ENCODE measurements at places on chromosomes 3 and 15.

DNA sequence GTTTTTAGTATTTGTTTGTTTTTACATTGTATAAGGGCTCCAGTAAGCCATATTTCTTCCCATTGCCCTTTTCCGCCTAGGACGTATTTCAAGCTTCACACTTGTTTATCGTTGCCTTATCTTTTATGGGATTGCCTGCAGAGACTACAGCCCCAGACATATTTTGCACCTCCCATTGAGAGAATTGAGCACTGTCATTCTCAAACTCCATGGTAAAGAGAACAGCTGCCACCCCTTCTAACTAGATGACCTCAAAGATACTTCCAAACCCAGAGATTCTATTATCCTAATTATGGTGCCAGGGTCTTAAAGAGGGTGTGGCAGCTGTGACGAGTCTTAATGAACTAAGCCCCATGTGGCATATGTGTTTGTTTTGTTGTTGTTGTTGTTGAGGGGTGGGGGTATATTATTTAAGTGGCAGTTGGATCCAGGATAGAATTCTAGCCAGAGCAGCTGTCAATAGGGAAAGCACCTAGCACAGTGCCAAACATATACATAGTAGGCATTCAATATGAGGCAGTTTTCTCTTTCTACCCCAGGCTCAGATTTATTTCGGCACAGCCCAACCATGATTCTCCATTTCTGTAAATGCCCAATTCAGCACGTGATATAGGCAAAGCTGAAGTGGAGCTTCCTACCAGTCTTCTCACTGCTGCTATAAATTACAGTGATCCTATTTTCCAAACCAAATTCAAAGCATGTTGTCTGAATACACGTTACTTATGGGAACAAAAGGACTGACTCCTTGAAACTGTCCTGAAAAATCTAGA is 932 bp upstream of the TP53BP1 start:
- H3K4me1 ChIP-seq, result no peaks in the 10 kb centered on the region
- DNase-seq, result no peak
- H3K4me3 ChIP-seq, result no peak overlapping the region
- no peaks in the 10 kb centered on the region for H3K27me3 ChIP-seq
- H3K27ac ChIP-seq, result no peak overlapping the region

DNA sequence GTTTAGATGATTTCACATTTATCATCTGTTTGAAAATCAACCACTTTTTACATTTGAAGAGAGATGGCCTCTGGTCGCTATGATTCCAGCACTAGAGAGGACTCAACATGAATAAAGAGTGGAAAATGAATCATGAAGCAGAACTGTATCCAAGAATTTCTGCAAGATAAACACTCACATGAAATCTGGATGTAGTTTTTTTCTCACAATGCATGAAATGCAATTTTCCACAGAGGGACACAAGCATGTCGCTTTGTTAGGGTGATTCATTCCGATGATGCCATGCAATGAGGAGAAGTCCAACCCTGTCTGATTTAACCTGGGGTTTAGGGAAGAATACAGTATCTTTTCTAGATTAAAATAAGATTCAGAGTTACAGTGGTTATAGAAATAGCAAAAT is 50.4 kb upstream of the ADCY5 start:
- no peaks in the 10 kb centered on the region for H3K4me1 ChIP-seq
- peak; percentile 15 for DNase-seq
- H3K27me3 ChIP-seq, result no peaks in the 10 kb centered on the region
- peaks cover 6% of the 10 kb centered on the region for H3K36me3 ChIP-seq
- H3K27ac ChIP-seq, result no peak overlapping the region

- DNase-seq, result no peak
- H3K27ac ChIP-seq, result no peak overlapping the region
- H3K27me3 ChIP-seq, result no peaks in the 10 kb centered on the region
Observed at GRCh38 chr3:161067335-161067734, 37.8 kb downstream of the B3GALNT1 start.

DNA sequence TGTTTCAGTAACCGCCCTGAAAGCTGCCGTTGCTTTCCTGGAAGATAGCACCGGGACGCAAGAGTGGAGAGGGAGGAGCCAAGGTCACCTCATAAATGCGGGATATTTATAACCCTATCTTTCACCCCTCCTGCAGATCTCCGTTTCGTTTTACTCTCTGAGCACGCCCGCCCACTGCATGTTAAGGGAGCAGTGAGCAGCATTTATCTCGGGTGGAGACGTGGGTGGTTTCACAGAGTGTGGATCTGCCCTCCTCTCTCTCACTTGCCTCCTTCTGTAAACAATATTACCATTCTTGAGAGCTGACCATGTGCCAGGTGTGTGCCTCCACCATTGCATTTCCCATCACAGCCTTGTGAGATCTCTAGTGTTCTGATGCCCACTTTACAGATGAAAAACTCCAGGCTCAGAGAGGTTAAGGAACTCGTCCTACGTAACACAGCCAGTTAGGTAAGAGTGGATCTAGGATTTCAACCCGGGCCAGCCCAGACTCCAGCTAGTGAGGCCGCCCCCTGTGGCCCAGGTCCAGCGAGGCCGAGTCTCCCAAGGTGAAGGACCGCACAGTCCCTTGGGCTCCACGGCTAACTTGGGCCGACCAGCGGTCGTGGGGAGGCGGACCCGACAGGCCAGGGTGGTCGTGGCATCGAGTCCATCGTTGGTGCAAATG is 16.9 kb upstream of the SEMA4B start:
- H3K27ac ChIP-seq, result peak overlapping the region; percentile 82
- H3K4me3 ChIP-seq, result no peak overlapping the region
- H3K4me1 ChIP-seq, result no peaks in the 10 kb centered on the region
- H3K36me3 ChIP-seq, result no peaks in the 10 kb centered on the region

- no peak overlapping the region for H3K4me3 ChIP-seq
- no peak for DNase-seq
- H3K27me3 ChIP-seq, result no peaks in the 10 kb centered on the region
- H3K36me3 ChIP-seq, result no peaks in the 10 kb centered on the region
- no peak overlapping the region for H3K27ac ChIP-seq
Observed at GRCh38 chr3:148464246-148464645, 233.5 kb upstream of the AGTR1 start.

DNA sequence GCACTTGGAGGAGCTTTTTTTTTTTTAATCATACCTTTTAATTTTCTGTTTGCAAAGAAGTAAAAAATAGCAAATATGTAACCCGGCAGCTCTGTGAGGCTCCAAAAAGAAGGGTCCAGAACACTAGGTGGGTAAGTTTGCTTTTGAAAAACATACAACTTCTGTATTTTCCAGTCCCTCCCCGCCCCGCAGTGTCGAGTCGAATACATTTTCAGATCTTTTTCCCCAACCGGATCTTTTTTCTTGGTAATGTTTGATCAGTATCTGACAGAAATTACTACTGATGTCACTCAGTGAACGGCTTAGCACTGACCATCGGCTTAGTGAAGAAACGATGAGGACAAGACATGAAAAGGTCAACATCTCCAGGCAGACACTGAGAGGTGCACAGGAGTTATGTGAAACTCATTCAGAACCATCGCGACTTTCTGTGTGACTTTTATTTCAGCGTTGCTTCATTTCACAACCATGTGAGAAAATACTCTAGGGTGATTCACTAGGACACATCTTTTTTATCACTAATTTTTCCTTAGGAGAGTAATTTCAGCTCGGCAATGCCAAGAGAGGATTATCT is 11.0 kb downstream of the ISL2 start:
- peaks cover 5% of the 10 kb centered on the region for H3K36me3 ChIP-seq
- peaks cover 10% of the 10 kb centered on the region for H3K4me1 ChIP-seq
- no peak overlapping the region for H3K27ac ChIP-seq
- peaks cover 57% of the 10 kb centered on the region for H3K27me3 ChIP-seq
- no peak overlapping the region for H3K4me3 ChIP-seq

DNA sequence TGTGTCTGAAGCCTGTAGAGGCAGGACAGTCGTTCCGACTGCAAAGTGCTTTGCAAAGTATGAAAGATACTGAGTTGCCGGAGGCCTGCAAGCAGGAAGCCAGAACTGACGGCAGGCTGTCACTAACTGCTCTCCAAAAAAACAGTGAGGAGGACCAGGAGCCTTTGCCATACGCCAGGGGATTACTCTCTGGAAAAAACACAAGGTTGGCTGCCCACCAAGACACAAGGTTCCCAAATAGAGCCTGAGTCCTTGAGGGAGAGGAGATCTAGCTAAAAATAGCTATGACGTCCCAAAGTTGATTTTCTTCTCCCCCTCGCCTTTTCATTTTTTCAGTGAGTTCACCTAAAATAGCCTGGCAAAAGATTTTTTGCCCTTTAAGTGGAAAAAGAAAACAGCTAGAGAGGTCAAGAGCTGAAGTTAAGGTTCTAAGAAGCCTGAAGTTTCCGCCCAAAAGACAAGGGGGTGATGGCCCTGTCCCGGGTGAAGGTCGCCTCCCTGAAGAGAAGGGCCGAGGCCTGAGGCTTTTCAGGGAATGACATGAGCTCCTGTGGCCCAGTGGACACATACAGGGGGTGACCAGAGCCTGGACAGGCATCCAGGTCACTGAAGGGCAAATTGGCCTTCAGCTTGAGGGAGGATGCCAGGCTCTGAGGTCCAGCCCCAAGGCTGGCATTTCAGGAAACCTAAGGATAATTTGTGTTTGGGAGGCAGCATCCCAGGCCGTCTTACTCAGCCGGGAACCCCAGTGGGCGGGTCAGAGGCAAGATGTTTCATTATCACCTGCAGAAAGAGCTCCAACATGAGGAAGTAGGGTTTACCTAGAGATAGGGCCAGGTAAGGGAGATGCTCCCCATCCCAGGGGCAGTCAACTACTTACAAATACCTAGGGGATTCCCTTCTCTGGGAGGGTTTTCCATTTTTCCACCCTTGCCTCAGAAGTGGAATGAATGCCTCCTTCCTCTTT is 44.9 kb upstream of the DGKG start:
- H3K27me3 ChIP-seq, result peaks cover 3% of the 10 kb centered on the region
- no peaks in the 10 kb centered on the region for H3K36me3 ChIP-seq
- H3K4me3 ChIP-seq, result no peak overlapping the region
- peak overlapping the region; percentile 86 for H3K27ac ChIP-seq
- H3K4me1 ChIP-seq, result no peaks in the 10 kb centered on the region

- H3K4me1 ChIP-seq, result no peaks in the 10 kb centered on the region
- no peaks in the 10 kb centered on the region for H3K36me3 ChIP-seq
- no peak for DNase-seq
Observed at GRCh38 chr15:95763426-95763825, 567.1 kb upstream of the NR2F2 start.

DNA sequence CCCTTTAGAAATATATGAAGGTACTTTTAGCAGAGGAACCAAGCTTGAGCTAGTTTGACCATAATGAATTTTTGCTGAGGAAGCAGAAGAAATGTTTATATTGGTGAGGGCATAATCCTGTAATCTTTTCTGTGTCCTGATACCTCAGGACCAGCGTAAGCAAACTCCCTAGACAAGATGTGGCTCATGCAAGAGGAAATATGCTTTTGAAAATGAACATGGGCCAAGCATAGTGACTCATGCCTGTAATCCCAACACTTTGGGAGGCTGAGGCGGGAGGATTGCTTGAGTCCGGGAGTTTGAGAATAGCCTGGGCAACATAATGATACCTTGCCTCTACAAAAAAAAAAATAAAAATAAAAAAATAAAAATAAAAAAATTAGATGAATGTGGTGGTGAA is 78.5 kb downstream of the PPARG start:
- no peaks in the 10 kb centered on the region for H3K27me3 ChIP-seq
- H3K27ac ChIP-seq, result no peak overlapping the region
- no peak overlapping the region for H3K4me3 ChIP-seq
- no peaks in the 10 kb centered on the region for H3K4me1 ChIP-seq
- H3K36me3 ChIP-seq, result no peaks in the 10 kb centered on the region

DNA sequence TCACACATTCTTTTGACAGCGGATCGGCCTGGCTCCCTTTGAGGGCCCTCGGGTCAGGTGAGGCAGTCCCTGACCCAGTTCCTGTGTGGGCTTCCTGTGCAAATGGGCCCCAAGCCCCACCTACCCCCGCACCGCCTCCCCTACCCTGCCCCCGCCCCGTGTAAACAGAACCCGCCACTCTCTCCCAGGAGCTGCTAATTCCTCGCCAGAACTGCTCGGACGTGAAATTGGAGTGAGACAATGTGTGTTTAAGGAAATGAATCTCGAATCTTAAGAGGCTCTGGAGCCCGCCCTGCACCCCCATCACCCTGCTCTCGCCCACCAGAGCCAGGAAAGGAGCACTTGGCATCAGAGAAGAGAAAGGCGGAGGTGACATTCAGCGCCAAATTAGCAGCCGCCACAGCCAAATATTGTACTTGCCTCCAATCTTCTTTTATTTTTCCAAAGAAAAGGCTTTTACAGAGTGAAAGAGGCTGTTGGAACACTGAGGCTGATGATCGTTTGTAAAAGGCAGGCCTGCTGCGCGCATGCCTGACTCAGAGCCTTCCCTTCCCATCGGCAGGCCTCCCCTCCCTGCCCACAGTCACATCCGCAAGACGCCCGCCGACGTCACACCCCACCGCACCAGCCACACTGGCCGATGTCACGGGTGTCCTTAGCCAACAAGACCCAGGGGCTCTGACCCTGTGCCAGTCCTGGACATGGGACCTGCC is 53.1 kb downstream of the CACNA2D2 start:
- peak; percentile 65 for DNase-seq
- H3K36me3 ChIP-seq, result no peaks in the 10 kb centered on the region
- peaks cover 22% of the 10 kb centered on the region for H3K4me1 ChIP-seq
- no peak overlapping the region for H3K27ac ChIP-seq
- no peaks in the 10 kb centered on the region for H3K27me3 ChIP-seq
- H3K4me3 ChIP-seq, result no peak overlapping the region

DNA sequence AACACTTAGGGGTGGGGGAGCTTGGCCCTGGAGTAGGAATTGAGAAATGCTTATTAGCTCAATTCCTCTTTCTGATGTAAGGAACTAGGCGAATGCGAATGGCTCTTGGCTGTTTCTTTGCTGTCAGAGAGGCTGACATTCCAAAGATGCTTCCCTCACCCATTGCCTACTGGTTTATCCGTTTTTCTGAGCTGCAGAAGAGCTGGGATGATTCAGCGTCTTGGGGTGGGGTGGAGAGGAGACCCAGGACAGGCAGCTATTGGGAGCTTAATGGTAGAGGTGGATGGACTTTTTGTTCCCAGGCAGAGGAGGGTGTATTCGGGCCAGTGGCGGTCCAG is 9.8 kb downstream of the PLEKHO2 start:
- no peaks in the 10 kb centered on the region for H3K27me3 ChIP-seq
- no peaks in the 10 kb centered on the region for H3K36me3 ChIP-seq

DNA sequence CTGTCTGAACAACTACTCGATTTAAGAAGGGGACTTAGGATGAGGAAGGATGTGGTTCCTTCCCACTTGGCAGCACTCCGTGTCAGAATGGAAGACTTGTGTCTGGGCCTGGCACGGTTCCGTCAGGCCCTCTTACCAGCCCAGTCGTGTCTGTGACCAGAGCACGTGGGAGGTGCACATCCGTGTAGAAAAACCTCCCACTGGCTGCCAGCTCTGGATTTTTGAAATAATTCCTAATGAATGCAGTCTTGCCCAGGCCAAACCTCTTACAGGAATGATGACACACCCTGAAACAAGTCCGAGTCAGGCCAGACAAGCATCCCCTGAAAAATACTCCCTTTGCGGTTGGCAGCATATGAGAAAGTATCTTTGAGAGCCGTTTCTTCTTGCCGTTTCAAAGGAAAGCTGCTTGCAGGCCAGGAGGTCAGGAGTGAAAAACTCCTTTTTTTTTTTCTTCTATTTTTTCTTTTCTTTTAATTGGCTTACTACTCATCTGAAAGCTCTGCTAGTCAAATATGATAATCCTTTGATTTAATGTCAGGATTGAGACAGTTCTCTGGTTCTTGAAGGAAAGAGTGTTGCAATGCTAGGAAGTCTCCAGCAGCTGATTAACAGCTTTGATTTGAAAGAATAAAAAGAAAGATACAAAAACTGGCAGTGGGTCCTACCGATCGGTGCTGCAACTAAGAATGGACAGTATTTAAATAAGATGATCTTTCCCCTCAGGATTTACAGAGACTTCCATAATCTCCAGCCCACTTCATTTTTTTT is 19.8 kb downstream of the IL1RAP start:
- peak overlapping the region; percentile 71 for H3K27ac ChIP-seq
- peak; percentile 63 for DNase-seq
- no peaks in the 10 kb centered on the region for H3K36me3 ChIP-seq

GRCh38 chr3:52442409-52443267 is 2.3 kb downstream of the SEMA3G start:
- no peaks in the 10 kb centered on the region for H3K27me3 ChIP-seq
- no peak overlapping the region for H3K27ac ChIP-seq
- no peak for DNase-seq
- H3K4me1 ChIP-seq, result peaks cover 12% of the 10 kb centered on the region
- peaks cover 2% of the 10 kb centered on the region for H3K36me3 ChIP-seq
